Stimulated activated CD8-positive, alpha-beta memory T cell treated with anti-CD3 and anti-CD28 coated beads, Interleukin-7, amount 100 ng/mL, for 1 hour (primary cell): ENCODE measurements at places on chromosomes 5 and 9.

GRCh38 chr5:151684690-151685361 lies 1.9 kb downstream of the SPARC start:
- DNase-seq, result no peak

GRCh38 chr9:132006677-132007370 lies 72.8 kb downstream of the MED27 start:
- no peak for DNase-seq

DNA sequence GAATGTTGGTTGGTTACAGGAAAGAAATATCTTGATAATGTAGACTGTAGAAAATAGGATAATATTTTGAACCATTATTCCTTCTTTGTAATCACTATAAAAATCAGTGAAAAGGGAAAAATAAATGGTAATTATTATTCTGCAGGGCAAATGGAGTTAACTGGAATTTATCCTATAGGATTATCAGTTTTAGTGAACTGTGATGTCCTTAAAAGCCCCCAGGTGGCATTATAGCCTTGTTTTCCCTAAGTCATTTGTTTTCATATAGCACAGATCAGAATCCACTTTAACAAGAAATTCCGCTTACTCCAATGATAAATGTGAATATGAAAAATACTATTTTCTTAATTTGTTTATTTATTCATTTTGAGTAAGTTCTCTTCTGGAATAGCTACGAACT lies 26.2 kb upstream of the WDR41 start:
- DNase-seq, result no peak

- DNase-seq, result peak; percentile 46
These were observed 30.0 kb upstream of the TTLL11 start for GRCh38 chr9:122122903-122123632.

GRCh38 chr9:136947955-136948510 lies 3.0 kb downstream of the C8G start:
- DNase-seq, result no peak

DNA sequence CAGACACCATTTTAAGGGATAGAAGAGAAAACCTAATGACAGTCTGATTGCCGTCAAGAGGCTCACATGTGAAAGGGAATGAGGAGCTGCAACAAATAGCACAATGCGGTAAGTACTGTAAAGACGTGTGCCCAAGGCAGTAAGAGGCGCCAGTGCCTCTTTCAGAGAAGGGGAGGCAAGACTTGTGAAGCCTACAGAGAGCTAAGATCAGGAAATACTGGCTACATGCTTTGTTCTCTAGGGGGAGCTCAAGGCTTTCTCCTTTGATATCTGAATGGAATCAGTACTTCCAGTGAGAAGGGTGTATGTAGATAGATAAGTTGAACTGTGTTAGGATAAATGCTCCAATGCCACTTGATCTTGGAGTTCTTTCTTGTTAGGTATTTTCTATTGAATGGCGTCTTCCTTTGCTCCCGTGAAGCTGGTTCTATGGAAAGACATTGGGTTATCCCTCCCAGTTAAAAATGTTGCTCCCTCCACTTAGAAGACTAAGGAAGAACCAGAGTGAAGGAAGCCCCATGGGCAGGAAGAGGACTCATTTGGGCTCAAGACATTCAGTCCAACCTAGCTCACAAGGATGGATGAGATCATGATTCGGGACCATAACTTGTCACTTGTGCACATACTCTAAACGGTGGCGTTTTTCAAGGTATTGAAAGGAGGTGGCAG lies 23.5 kb upstream of the ALDOB start:
- DNase-seq, result no peak

DNA sequence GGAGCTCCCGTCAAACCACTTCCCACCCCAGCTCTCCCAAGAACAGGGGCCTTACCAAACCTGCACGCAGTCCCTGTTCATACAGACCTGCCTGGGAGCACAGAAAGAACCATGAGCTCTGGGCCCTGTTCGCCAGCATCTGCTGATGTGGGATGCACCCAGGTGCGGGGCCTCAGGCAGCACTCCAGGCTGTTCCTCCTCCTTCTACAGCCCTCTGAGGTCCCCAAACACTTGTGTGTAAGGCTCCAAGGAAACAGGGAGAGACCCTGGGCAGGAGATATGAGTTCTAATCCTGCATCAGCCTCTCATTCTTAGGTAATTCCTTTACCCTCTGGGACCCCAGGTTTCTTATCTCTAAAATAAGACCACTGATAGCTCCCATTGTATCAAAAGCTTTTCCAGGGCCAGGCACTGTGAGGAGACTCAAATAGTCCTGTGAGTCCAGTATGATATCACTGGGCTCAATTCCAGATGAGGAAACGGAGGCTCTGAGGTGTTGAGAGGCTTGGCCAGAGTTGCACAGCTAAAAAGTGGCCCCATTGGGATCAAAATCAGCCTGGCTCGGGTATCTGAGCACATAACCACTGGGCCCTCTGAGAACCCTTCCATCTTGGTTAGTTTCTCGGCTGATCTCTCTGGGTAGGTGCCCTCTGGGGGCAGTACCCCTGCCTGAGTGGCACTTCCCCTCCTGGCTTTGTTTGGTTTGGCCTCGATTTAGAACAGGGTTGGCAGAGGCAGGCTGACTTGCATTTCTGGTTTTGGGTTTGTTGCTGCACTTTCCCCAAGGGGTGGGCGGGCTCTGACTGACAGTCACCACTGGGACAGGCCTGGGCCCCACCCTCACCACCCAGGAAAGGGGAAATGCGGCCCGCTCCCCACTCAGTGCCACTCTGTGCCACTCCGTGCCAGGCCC lies 116.8 kb downstream of the RGS3 start:
- no peak for DNase-seq

- DNase-seq, result no peak
These were observed 312.6 kb upstream of the KIF2A start for GRCh38 chr5:61993295-61993927.

DNA sequence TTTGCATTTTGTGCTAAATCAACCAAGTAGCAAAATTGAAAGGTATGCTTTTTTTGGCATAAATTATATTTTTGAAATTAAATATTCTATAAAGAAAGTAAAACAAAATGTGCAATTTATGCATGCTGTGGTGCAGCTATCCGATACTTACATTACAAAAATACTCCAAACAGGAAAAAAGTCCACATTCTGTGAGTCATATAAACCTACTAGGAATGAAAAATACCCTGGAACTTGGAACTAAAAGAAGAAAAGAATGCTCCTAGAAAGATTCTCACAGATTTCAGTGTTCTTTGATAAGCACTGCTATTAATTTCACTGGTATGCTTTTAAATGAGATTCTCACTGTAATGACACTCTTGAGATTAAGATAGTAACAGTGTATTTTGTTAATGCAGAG lies 92.6 kb downstream of the OSMR start:
- no peak for DNase-seq

- DNase-seq, result peak; percentile 3
These were observed 629 bp downstream of the CCNH start for GRCh38 chr5:87411973-87412629.

DNA sequence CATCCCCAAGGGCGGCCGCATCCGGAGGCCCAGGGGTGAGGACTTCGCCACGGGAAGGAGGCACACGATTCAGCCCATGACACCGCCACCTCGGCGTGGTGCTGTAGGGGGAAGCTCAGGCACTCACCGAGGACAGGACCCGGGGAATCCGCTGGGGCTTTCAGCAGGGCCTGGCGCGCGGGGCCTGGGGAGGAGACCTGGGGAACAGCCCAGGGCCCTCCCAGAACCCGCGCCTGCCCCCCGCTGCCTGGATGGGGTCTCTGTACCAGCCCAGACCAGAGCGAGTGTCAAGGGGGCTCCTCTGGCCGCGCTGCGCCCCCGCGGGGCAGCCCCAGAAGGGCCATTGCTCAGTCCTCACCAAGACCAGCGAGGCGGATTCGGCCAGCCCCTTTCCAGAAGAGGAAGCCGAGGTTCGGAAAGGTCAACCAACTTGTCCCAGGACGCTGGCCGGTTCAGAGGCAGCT lies 12.8 kb downstream of the COL23A1 start:
- no peak for DNase-seq

GRCh38 chr5:12343558-12343957 lies 439.3 kb upstream of the CTNND2 start:
- DNase-seq, result no peak

DNA sequence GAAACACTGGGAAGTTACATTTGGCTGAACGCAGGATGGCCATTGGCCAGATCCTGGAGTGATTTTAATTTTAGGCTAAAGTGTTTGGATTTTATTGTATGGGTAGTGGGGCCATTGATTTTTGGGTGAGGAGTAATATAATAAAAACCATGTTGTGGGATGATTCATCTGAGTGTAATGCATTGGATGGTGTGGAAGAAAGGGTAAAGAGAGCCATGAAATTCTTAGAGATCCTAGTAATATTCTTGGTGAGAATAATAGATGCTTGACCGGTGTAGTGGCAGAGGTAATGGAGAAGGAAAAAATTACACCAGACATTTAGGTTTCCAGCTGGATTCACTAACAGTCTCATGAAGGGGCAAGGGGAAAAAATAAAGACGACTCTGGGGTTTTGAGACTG lies 158.1 kb downstream of the NPR3 start:
- DNase-seq, result no peak

GRCh38 chr9:12774861-12775678 lies at the start of gene LURAP1L:
Gene LURAP1L, plus strand, starts transcription at chr9:12775020. Its CDS starts 696 bp downstream, at chr9:12775716.
- DNase-seq, result no peak

DNA sequence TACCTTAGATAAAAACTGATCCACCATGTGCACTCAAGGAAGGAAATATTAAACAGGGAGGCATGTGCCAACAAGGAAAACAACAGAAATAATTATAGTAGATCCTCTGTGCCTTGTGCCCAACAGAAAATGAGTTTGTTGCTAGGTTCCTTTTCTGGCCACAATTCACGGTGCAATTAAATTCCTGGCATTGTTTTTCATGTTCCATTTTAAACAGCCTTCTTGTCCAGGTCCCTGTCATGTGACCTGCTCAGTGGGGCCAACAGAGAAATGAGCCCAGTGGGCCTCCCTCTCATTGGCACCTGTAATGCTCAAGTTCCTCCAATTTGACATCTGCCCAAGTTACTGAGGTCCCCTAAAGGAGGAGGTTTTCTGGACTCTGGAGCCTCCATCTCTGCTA lies 56.5 kb downstream of the SPOCK1 start:
- DNase-seq, result no peak

DNA sequence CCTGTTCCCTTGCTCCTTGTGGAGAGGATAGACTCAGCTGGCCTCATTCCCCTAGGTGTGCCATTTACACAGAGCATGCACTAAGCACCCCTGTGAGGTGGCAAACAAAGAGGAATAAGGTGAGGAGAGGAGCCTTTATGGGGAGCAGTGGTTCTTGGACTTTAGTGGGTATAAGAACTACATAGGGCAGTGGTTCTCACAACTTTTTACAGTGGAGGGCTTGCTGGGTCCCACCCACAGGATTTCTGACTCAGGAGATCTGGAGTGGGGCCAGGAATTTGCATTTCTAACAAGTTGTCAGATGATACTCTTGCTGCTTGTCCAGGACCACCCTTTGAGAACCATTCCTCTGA lies 42.0 kb downstream of the CSF1R start:
- DNase-seq, result no peak

DNA sequence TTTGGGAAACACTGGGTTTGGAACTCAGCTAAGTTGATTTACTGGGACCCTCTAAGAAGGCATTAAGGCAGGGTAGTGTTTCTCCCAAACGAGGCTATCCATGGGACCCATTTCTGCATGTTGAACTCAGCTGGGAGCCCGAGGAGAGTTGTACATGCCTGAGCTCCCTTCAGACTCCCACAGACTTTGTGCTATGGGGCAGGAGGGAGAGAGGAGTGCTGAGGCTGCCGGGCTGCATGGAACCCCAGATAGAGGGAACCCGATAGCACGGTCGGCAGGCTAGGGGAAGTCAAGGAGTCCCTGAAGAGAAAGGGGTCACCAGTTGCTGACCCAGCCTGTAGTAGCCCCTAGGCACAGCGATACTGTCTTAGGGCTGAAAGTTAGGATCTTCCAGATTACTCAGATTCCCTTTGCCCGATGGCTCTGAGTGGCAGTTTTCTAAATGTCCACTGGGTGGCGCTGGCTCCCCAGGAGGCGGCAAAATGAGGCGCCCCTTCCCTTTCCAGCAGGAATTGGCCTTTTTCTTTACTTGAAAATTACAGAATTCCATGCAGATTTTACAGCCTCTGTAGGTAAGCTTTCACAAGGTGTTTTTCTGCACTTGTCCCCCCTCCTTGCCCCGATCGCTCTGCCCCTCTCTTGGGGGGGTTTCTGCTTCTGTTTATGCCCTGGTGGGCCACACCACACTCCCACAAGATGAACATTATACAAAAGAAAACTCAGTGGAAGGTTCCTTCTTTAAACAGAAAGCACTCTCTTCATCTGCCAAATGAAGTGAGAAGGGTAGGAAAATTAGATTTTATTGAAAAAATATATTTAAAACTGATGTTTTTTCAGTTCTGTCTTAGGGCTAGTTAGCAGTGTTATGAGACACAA lies 17.8 kb downstream of the NANS start:
- peak; percentile 55 for DNase-seq

- no peak for DNase-seq
These were observed 6.4 kb downstream of the OR2V2 start for GRCh38 chr5:181153814-181154213.

DNA sequence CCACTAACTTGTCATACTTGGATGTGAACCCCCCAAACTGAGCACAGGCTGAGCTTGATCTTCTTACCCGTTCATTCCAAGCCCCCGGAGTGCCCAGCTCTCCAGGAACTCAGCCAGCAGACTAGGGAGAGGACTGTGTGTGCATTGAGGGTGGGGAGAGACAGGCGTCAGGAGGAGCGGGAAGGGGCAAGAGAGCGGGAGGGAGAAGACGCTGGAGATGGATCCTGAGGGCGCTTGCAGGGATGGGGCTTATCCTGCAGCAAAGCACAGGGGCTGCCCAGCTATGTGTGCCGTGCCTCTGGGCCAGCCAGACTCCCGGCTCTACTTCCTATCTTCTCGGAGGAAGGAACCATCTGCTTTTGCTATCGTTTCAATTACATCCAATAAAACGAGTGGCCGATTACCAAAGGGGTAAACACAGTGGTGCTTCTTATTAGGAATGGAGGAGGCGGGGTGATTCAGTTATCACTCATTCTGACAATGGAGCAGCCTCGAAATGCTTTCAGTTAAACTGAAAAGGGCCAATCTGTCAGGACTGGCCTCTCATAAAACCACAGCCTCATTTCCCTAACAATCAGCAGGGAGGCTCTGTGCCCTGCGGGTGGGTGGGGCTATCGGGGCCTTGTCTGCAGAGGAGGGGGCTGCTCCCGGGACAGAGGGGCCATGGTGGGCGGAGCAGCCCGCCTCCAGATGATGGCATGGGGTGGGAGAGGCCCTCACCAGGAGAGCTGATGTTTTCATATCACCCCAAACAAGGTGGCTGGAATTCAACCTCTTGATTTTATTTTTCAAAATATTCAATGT lies 168.2 kb downstream of the DAB2IP start:
- no peak for DNase-seq

GRCh38 chr9:123065196-123065595 lies 31.7 kb downstream of the GPR21 start:
- DNase-seq, result no peak
